Activated CD4-positive, alpha-beta T cell treated with anti-CD3 and anti-CD28 coated beads, Interleukin-2, amount 10 ng/mL, durations not matched to agents 24 days and 14 days (primary cell): ENCODE measurements at places on chromosomes 5 and 9. TPM values are rescaled to one million over a fixed set of nuclear protein-coding genes. Genes with fewer than 3 reads are reported as not detected.

- DNase-seq, result no peak
Observed at GRCh38 chr5:68177676-68178075, 37.9 kb upstream of the PIK3R1 start.

Gene UNC5A
- total RNA-seq, result not detected in 2 replicates

DNA sequence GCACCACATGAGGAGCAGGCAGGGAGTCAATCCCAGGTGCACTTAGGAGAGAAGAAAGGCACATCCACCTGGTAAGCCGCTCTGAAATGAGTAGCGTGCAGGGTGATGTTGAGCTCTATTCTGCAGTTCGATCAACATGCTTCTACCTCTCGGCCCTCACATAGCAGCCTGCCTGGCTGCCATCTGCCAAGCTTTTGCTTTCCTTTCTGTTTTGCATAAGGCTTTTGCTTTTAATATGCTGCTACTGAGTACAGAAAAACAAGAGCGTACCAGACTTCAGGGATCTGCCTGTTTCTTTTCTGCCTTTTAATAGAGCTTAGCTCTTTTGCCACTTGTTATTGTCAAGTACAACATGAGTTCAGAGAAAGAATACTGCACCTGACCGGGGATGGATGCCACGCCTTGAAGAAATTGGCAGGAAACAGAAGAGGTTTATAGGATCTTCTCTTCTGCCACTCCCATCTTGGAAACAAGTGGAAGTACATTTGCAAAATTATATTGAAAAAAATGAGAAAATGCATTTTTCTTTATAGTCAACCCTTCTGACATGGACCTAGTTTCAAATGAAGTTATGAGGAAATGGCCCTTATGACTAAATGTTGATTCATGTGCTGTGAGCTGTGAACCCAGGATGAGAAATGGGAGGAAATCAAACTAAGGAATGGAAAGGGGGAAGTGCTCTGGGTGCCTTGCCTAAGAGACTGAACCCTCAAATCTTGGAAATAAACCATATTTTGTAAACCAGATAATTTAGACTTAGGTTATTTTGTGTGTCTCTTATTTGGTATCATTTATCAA lies 4.0 kb upstream of the FCHO2 start:
- DNase-seq, result no peak

Gene FBXO38
- 57.3 and 62.9 TPM in 2 replicates for total RNA-seq

GRCh38 chr5:95935553-95936100 lies 26.0 kb downstream of the ELL2 start:
- DNase-seq, result no peak

DNA sequence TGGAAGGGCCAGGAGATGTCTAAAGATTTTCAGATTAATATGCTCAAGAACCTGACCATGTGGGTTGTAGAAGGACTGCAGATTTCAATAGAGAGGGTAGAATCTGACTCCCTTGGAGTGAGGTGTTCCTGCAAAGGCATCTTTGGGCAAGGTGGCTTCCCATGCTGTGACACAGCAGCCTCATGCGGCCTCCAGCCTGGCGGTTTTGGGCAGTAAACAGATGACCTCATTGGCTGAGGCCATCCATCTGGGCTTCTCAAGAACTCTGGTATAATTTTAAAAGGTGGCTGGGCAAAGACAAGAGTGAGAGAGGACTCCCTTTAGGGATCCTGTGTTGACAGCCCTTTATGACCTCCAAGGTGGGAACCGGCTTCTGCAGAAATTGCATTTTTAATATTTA lies 90.3 kb upstream of the ERCC6L2 start:
- no peak for DNase-seq

DNA sequence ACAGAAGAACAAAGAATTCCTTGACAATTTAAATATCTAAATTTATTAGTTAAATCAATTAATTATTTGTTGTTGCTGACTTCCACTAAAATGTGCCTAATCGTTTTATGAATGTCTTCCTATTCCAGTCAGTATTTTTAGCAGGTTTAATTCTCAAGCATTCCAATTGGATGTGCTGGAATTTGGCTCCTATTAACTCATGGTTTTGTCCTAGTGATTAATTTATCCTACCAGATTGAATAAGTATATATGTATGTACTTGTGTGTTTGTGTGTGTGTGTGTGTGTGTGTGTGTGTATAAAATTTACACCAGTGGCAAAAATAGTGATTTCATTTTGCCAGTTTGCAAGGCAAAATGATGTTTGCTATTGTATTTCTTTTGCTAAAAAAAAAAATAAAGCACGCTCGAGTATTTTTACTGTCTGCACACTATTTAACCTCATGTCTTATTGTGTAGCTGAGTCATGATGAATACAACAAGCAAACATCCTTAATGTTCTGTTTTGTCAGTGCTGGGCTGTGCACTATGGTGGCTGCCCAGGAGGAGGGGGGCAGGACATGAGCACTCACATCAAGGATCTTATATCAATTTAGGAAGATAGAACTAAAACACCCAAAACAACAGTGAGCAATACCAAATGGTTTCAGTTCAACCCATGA lies 375.5 kb downstream of the PDE4D start:
- DNase-seq, result no peak
